Stimulated activated CD4-positive, alpha-beta T cell treated with anti-CD3 and anti-CD28 coated beads, Interleukin-15, amount 100 ng/mL, for 1 hour (primary cell): ENCODE measurements at places on chromosomes 4 and X.

GRCh38 chrX:46400530-46401443 lies 144.4 kb downstream of the ZNF674 start:
- no peak for DNase-seq

DNA sequence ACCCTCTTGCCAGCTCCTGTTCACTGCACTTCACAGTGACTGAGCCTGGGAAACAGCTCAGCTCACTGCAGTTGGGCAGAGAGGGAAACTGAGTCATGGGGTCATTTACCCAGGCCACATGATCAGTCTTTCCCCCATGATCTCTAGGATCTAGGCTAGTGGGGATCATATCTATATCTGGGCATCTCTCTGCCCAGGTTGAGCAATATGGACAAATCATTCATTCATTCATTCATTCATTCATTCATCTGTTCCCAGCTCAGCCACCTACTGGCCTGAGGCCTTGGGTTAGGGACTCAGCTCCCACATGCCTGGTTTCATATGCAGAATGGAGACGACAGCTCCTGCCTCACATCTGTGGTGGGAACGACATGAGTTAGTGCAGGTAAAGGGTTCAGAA lies 45.3 kb upstream of the HMX1 start:
- no peak for DNase-seq

DNA sequence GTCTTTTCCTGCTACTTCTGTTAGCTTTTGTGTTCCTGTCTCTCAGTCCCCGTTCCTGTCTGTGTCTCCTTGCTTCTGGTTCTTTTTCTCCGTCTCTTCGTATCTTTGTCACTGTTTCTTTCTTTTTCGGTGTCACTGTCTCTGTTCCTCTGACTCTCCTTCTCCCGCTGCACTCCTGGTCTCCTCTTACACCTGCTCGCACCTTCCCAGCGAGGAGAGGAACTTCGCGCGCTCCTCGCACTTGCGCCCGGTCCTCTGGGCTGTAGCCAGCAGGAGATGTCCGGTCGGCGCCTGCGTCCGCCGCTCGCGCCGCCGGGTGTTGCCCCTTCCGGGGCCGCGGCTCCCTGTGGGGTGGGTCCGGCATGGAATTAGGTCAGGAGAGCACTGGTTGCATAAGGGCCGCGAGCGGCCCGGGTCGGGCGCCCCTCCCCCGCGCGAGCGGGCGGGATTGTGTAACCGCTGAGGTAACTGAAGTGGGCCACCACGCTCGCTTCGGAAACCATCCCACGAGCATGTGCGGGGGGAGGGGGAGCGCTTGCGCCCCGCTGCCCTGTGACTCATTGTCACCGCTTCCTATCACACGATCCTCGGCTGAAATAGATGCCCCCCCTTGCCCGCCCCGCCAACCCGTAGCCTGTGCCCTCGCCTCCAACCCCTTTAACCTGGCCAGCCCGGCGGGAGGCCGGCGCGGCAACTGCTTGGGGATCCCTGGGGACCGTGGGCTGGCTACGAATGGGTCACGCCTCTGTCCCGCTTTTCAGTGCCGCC lies 1.6 kb downstream of the LONRF3 start:
- DNase-seq = peak; percentile 53

DNA sequence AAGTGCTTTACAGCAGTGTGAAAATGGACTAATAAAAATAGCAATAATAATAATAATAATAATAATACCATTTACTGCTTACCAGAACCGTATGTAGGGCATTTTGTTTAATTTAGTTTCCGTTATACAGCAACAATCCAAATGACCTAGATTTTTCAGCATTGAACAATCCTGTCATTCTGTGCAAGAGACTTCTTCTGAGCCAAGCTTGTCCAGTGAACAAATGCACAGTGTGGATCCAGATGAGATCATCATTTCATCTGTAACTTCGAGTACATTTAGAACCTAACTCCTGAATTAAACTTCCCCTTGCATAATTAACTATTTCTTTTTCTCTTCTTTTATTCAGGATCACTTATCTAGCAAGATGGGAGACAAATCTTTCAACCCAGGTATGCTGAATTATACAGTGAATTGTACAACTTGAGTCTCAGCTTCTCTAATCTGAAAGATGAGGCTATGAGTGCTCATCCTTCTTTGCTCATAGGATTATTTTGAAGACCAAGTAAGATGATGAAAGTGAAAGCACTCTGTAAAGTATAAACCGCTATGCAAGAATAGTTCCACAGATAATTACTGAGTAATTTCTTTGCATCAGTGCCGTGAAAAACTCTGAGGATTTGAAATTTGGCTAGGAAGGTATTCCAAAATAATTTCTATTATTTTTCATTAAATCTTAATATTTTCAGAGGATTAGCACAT lies 6.6 kb downstream of the CLNK start:
- no peak for DNase-seq

DNA sequence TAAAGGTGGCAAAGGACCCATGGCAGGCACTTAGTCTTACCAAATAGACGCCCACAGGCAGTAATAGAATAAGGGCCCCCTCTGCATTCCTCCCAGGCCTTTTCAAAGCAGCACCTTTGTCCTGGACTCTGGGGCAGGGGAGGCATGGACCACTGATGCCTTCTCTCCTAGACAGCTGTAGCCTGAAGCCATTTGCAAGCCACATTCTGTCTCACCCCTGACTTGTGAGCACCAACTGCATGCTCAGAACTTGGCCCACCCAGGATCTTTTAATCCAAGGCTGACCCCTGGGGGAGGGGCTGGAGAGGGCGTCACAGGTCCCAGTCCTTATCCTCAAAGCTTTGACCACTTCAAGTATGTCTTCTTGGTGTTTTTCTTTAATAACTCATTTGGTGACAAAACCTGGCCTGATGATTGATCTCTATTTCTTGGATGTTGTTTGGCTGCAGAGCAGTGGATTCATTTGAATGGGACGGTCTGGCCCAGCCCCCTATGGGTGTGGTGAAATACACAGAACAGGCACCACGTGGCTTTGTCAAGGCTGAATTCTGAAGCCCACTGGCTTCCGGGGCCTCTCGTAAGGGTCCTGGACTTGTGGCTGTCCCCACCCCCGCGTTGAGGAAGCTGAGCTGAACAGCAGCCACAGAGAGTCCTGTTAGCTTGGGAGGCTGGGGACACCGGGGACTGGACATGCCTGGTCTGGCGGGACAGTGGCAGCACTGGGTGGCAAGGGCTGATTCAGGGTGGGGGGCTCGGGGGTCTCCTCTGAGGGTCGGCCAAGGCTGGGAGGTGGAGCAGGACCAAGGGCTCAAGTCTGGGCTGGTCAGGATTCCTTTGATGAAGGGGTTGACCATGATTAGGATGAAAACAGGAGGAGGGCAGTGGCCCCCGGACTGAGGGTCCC lies 36.6 kb downstream of the ADRA2C start:
- DNase-seq = no peak

GRCh38 chr4:96525898-96526297 lies 686.0 kb downstream of the PDHA2 start:
- no peak for DNase-seq

DNA sequence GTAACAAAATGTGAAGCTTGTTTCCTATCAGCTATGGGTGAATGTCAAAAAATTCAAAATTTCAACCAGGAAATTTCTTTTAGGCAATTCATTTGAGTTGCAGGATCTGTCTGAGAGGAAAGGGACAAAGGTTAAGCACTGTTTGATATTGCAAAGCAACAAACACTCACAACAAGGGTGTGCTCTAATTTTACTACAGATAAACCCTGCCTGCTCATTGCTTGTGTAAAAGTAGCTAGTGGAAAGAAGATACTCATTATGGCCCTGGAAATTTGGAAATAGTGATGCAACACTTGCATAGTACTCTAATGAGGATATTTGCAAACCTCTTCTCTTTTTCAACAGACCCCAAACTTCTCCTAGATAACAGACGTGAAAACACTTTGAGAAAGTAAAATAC lies 27.1 kb downstream of the FAM47E start:
- DNase-seq = no peak

DNA sequence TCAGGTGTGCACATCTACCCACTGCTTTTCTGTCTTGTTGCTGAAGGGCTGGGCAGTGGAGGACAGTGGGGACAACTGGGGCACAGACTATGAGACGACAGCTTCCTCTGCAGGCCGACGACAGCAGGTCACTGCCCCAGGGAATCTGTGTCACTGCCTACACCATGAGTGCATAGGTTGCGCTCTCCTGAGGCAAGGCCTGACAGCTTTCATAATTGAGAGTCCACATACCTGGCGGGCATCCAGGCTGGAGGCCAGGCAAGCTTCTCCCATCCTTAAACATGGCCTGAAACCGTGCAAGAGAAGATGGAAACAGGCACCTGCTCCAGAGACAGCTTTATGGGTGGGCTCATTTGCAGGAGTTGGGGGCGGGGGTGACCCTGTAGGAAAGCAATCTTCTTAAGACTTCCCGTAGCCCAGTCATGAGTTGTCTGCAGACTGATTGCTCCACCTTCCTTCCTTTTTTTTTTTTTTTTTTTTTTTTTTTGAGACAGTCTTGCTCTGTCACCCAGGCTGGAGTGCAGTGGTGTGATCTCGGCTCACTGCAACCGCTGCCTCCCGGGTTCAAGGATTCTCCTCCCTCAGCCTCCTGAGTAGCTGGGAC lies 2.9 kb downstream of the ANOS1 start:
- no peak for DNase-seq

GRCh38 chr4:119655111-119655837 lies 26.7 kb upstream of the PDE5A start:
- no peak for DNase-seq

DNA sequence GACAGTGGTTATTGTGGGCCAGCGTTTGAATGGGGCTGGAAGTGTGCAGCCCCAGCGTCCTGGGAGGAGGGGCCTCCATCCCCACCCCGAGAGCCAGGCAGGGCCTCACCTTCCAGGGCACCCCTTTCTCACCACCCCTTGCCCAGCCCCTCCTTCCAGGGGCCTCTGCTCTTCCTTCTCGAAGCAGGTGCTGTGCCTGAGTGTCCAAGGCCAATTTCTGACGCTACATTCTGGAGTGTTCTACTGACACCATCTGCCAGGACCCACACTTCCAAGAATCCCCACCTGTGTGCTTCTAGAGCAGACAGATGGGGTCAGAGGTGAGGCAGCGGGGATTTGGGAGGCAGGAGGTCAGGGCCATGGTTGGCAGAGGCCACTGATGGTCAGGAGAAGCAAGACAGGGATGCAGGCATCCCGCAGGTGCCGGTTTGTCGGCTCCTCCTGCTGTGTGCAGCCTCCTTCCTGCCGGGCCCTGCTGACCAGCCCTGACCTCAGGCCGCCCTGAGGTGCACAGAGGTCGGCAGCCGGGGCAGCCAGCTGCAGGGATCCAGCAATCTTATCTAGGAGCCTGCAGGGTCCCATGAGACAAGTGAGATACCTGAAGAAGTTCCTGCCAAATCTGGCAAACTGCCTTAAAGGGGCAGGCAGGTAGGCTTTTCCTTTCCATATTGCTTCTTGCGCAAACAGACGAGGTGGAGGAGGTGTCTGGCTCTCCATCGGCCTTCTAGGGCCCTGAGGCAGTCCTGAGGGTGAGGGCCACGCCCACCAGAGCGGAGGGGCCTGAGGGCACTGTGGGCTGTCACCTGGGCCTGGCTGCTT lies 18.8 kb downstream of the MSANTD1 start:
- no peak for DNase-seq

DNA sequence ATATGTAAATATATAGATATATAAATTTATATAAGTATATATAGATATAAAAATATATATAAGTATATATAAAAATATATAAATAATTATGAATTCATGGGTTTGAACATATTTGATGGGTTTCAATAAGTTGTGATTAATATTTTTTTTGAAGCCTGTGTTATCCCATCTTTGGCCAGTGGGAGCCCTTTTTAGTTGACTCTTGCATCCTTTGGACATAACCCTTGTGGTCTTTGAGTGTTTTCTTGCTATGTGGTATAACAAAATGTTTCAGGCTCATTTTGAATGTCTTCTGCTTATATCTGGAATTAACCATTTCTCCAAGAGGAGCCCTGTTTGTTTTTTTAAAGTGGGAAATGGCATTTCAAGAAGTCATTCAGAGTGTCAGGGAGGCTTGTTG lies 15.2 kb downstream of the SNX25 start:
- no peak for DNase-seq

DNA sequence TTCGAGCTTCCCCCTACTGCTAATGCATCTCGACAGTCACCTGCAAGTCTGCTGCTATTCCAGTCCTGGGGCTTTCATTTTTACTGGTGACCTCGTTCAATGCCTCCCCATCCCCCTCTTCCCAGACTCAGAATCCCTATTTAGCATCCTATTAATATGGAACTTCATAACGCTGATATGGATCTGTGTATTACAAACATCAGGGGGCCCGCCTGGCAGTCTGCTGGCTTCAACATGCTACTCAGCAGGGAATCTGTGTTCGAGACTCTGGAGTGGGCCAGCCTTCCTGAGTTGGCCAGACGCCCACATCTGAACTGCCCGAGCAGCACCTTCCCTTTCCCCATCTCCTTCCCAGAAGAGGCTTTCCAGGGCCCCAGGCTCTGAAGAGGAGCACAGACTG lies 173.9 kb upstream of the PPARGC1A start:
- no peak for DNase-seq

- DNase-seq = no peak
Measured at GRCh38 chr4:66225539-66225938, 555.2 kb upstream of the EPHA5 start.

DNA sequence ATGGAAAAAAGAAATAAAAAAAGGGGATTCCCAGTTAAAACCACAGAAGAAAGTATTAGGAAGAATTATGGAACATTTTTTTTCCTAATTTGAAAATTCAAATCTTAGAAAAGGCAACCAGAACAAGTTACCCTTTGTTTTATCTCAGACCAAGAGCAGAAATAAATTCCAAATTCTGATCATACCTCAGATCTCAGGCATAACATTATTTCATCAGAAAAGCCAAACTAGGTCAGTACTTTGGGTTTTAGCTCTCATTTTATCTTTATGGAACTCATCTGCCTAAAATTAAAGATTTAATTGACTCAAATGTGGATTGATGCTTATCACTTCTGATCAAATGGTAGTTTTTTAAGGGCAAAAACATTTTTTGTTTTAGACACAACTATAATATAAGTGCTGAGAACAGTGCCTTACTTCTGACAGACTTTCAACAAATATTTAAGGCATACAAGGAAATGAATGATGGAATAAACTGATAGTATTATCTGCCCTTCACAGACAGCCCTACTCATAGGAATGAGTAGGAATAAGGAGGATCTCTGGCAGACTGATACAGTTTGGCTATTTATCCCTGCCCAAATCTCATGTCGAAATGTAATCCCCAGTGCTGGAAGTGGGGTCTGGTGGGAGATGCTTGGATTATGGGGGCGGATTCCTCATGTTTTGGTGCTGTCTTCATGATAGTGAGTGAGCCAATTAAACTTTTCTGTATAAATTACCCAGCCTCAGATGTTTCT lies 245.3 kb upstream of the PITX2 start:
- DNase-seq = no peak
